ENCODE measurements at places on chromosomes 6 and 20.

GRCh38 chr20:51960047-51960675, 157.8 kb upstream of the SALL4 start:
- DNase-seq = no peak

DNA sequence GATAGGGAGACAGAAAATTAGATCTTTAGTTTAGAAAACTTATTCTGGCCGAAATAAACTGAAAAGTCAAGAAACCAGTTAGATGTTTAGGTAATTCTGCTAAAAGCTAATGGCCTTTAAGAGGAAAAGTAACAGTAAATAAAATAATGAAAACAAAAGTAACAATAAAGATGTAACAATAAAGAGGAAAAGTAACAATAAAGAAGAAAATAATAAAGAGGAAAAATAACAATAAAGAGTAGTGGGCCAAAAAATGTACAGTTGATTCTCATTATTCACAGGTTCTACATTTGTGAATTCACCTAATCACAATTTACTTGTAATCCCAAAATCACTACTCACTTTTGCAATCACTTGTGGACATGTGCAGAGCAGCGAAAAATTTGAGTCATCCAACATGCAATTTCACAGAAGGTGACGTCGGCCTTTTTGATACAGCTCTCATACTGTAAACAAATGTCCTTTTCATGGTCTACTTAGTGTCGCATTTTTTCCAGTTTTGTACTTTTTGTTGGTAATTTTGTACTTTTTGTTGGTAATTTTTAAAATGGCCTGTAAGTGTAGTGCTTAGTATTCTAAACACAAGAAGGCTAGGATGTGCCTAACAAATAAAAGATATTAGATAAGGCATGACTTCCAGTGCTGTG, 24.0 kb downstream of the HBS1L start:
- no peak for DNase-seq

- DNase-seq = no peak
These were observed 672.8 kb downstream of the KIF16B start for GRCh38 chr20:15900443-15900842.

- no peak for DNase-seq
These were observed 420.9 kb downstream of the PREX1 start for GRCh38 chr20:48406912-48407340.

DNA sequence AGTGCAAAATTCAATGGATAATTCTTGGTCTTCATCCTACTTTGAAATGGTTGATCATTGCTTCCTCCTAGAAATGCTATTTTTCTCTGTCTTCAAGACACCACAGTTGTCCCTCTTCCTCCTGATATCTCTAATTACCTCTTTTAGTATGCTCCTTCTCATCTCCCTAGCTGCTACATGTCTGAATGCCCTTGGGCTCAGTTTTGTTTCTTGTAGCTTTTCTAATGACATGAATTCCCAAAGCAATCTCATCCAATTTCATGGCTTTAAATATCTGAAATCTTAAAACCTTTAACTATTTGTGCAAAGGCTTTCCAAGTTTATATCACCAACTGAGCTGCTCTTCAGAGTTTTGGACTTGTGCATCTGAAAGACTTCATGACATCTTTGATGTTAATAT, 120.2 kb upstream of the RGS17 start:
- DNase-seq = no peak

GRCh38 chr6:126535595-126535994, 195.7 kb downstream of the CENPW start:
- DNase-seq = no peak

- no peak for DNase-seq
These were observed 140.7 kb downstream of the RNASET2 start for GRCh38 chr6:166815629-166816028.

- no peak for DNase-seq
These were observed 86.4 kb downstream of the ZHX3 start for GRCh38 chr20:41231136-41231535.

- no peak for DNase-seq
These were observed 90.6 kb downstream of the ATXN1 start for GRCh38 chr6:16670617-16671051.

- no peak for DNase-seq
These were observed 48.0 kb downstream of the OR2B2 start for GRCh38 chr6:27863962-27864905.

GRCh38 chr20:25336561-25337422, 53.8 kb downstream of the ABHD12 start:
- DNase-seq = no peak

DNA sequence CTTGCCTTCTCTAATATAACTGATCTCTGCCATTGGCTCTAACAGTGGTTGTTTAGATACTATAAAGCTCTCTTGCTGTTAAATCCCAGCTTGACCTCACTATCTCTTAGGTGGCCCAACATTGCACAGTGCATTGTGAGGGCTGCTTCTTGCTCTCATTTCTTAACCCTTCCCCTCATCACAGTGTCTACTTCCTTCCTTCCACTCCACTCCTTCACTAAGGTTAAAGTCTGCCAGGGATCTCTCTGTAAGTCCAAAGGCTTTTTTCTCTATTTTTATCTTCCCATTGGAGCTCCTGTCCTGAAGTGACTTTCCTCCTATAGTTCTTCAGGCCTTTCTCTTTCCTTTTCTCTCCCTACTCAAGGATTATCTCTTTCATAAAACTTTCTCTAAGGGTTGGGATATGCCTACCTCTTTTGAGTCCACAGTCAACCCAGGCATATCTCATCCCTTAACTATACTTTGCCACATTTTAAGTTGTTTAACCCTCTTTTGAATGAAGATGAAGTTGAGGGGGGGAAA, 4.0 kb upstream of the TBC1D22B start:
- no peak for DNase-seq

DNA sequence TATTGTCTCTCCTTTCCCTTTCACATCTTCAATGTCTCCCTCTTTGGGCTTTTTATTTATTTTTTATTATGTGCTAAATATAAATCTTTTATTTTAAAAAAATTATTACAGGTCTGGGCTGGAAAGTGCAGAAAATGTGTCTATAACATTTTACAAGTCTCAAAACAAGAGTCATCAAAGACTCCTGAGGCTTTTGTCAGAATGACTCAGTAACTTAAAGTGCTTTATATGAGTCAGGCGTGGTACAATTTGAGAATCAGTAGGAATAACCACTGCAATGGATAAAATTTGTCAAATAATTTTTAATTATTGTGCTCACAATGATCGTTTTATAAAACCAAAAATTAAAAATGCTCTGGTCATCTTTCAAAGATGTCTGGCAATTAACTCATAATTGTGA, 193.9 kb downstream of the MMUT start:
- no peak for DNase-seq

GRCh38 chr20:53905019-53905819, 165.2 kb downstream of the BCAS1 start:
- no peak for DNase-seq

DNA sequence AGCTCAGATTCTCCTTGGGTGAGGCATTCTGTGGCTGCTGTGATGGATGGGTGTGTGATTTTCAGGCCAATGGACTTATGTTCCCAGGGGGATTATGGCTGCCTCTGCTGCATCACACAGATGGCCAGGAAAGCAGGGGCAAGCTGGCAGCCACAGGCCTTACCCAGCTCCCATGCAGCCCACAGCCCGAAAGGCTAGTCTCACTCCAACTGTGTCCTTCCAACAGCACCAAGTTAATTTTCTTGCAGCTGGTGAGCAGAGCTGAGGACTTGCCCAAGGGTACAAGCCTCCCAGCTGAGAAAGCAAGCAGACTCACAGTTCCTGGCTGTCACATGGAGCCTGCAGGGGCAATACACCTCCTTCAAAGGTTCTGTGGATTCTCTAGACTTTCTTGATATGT, 155.2 kb upstream of the KHDRBS2 start:
- no peak for DNase-seq

DNA sequence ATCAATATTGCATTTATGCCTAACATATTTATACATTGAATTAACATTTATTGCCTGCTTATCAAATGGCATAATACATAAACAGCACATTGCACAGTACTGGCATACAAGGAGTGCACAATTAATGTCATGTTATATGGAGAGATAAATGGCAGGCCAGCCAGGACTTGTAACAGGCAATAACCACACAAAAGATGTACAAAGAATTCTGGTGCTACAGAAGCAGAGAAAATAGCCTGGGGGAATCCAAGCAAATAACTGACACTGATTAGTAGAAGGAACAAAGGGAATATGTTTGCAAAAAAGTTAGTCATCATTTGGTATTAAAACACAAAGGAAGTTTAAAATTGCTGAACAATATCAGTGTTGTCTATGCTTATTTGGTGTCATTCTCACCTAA, 27.3 kb downstream of the COL21A1 start:
- no peak for DNase-seq
